Stimulated activated CD4-positive, alpha-beta T cell treated with anti-CD3 and anti-CD28 coated beads, Interleukin-12 subunit alpha, Interleukin-12 subunit beta, amount 100 ng/mL, for 24 hours (primary cell): ENCODE measurements at places on chromosomes 2 and 18.

DNA sequence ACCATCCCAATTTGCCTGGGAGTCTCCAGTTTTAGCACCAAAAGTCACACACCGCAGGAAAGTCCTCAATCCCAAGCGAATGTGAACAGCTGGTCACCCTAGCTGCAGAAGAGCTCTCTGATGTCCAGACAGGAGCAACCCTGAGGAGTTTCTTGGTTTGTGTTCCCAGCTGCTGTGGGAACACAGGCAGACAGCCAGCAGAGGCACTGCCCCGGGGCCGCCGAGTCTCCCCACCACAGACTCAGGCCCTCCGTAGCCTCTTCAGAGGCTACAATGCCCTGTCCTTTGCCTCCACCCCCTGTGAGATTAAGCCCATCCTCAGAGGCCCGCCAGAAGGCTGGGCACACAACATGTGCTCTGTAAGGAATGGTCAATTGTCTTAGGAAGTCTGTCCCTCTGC is 111.5 kb downstream of the TTC32 start:
- DNase-seq, result no peak

- no peak for DNase-seq
Observed at GRCh38 chr2:98205889-98206288, 118.9 kb downstream of the VWA3B start.

DNA sequence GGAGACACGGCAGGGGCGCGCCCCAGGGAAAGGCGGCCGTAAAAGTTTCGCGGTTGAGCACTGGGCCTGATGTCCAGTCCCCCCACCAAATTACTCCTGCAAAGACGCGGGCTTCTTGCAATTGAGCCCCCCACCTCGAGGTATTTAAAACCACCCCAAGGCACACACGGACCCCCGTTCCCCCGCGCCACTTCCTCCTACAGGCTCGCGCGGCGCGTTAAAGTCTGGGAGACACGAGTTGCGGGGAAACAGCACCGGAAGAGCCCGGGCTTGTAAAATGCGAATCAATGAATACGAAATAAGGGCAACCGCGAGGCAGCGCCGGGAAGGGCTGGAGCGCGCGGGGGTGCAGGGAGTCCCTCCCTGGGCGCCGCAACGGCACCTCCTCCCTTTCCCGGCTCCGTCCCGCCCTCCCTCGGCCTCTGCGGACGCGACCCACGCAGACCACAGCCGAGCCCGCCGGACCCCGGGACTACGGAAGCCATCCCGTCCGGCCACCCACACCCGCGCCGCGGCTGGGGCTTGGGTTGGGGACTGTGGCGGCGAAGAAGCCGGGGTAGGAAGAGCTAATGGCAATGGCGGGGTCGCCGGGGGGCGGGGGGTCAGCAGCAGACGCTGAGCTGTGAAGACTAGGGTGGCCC is 918 bp upstream of the NETO1 start:
- no peak for DNase-seq

GRCh38 chr2:230693411-230693810 is 19.2 kb upstream of the CAB39 start:
- DNase-seq, result no peak

DNA sequence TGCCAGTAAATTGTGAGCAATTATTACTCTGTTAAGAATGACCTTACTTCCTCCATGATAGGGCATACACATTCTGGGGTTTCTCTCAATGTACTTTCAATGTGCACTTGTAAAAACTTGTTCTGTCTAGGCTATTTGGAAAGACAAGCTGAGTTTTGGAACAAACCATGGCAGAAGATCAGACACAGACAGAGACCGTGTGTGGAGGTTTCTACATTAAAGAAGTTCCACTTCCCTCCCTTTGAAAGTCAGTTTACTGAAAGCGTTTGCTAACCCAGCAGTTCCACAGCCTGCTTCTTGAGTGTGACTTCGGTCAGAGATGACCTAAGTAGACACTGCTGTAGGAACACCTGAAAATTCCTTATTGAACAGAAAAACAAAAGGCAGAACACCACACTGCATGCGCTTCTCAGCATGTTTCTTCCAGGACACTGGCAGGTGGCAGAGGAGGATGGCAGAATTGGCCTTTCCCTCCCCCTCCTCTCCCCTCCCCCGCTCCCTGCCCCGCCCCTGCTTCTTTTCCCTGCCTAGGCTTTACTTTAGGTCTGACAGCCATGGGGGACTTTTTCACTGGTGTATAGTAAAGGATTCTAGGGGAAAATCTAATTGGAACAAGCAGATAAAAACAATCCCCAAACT is 109.8 kb downstream of the NOL10 start:
- no peak for DNase-seq

DNA sequence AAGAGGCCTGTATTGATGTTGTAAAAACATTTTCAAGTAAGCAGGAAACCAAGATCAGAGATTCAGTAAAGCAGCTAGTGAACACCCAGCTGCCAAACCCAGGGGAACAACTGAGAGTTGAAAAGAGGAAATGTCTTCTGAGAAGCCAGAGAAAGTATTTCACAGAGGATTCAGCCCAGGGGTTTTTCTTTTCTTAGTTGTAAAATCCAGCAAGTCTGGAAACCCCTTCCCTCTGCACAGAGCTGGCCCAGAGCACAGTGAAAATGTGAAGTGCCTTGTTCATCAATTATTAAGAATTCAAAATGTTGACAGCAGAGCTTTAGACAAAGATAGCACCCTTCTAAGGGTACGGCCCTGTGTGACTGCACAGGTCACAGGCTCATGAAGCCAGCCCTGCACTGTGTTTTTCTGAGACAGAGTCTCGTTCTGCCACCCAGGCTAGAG is 28.4 kb downstream of the AFF3 start:
- DNase-seq, result no peak

- no peak for DNase-seq
Observed at GRCh38 chr18:46447792-46448191, 209.2 kb downstream of the LOXHD1 start.

- no peak for DNase-seq
Observed at GRCh38 chr2:68829749-68830148, 41.4 kb downstream of the BMP10 start.

DNA sequence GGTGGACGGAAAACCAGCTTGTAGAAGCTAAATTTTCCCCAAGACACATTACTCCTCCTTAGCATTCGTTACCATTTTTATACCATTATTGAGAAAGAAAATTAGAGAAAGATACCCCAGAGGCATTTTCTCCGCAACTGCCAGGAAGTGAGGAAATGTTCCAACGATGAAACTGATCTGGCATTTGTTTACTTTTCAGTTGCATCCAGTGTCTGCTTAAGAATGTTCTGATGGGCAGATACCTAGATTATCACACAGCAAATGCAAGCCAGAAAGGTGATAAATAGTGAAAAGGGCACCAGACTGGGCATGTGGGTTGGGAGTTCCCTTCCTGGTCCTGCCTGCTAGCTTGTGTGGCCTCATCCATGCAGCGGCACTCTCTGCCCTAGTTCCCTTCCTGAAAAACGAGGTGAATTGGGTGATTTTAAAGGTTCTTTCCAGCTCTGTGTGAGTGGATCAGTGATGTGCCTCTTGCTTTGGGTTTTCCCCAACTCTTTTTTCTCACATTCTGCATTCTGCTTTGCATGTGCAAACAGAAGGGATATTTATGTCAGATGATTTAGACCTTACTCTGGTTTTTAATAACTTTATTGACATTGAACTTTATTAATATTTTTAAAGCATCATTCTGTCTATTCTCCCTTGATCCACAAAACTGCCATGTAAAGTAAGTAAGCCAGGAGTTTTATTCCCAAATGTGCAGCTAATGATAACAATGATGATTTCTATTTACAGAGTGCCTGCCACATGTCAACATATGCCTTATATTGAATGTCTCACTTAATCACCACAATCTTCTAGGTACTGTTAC is 139.6 kb downstream of the INSIG2 start:
- DNase-seq, result no peak

DNA sequence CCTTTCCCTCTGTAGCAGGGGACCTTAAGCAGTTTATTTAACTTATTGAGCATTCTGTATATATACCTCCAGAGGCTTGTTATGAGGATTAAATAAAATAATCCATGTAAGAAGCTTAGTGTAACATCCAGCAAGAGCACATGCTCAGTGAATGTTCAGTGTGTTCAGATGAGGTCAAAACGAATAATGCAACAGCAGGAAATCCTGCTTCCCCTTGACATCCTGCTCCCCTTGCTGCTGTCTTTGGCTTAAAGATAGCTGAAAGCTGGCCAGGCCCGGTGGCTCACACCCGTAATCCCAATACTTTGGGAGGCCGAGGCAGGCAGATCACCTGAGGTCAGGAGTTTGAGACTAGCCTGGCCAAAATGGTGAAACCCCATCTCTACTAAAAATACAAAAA is 68.7 kb downstream of the COL4A4 start:
- no peak for DNase-seq

DNA sequence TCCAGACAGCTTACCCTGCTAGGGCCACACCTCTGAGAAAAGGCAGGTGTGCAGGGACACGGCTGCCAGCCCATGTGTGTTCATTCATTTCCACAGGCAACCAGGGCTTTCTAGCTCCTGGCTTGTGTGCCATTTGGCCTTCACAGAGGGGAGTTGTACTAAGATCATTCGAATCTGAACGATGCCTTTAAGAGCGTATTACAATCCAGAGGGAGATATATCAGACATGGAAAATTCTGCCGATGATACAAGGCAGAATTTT is 64.2 kb upstream of the OTOF start:
- no peak for DNase-seq

DNA sequence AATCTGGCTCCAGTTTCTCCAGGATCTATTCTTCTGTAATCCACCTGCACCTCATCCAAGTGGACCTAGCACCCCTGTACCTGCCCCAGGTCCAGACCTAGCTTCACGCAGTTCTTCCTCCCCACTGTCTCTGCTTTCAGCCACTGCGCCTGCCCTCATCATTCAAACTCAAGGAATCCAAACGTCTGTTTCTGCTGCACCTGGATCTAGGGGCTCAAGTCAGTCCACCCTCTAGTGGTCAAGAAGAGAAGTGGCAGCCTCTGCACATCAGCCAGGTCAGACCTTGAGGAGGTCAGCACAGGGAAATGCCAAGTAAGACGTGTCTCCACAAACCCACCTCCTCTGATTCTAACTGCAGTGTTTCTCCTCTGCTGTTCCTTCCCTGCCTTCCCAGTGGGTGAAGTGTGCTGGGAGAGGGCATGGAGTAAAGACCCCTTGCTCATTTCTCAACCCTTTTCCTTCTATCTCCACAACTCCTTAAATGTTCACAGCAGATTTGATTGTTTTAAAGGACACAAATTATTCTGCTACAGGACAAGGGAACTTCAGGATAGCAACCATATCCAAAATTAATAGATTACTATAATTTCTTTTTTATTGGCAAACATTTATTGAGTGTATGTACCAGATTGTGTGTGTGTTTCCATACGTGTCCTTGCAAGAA is 8.6 kb upstream of the RNF152 start:
- DNase-seq, result no peak

GRCh38 chr2:102340778-102341177 is 14.8 kb upstream of the IL18R1 start:
- no peak for DNase-seq

DNA sequence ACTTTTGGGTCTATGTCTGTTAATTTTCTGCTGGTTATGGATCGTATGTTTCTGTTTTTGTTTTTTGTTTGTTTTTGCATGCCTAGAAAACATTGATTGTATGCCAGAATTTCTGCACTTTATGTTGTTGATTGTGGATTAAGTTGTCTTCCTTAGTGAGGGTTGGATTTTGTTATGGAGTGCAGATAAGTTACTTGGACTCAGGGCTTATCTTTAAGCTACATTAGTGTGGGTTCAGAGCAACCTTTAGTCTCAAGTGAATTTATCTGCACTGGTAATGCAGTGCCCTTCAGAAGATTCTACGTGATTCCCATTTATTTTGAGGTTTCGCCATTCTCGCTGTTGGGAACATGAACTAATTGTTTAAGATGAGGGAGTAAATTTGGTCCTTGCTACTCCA is 32.9 kb downstream of the UBR3 start:
- DNase-seq, result no peak

DNA sequence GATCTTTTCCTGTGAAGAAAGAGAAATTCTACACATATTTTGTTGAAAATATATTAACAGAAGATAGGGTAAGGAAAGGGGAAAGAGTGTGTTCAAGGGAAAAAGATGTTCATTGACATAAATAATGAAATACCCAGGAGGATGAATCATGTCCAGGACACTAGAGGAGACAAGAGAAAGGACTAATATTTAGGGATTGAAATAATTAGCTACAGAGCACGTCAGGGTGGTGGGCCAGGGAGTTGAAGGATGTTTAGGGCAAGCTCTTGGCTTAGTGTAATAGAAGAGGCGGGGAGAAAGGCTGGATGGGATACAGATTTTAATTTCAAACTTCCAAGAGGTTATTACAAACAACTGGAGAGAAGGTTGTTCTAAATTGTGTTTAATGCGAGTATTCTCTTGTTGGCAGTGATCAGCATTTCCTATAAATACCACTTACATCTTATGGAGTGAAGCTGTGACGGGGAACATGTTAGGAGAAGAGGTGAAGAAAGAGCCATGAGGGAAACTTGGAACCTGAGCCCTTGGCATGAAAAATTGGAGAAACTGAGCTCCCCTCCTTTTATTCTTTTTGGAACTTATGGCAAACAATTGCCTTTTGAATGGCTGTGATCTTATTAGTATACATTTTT is 36.6 kb upstream of the CETN1 start:
- no peak for DNase-seq

DNA sequence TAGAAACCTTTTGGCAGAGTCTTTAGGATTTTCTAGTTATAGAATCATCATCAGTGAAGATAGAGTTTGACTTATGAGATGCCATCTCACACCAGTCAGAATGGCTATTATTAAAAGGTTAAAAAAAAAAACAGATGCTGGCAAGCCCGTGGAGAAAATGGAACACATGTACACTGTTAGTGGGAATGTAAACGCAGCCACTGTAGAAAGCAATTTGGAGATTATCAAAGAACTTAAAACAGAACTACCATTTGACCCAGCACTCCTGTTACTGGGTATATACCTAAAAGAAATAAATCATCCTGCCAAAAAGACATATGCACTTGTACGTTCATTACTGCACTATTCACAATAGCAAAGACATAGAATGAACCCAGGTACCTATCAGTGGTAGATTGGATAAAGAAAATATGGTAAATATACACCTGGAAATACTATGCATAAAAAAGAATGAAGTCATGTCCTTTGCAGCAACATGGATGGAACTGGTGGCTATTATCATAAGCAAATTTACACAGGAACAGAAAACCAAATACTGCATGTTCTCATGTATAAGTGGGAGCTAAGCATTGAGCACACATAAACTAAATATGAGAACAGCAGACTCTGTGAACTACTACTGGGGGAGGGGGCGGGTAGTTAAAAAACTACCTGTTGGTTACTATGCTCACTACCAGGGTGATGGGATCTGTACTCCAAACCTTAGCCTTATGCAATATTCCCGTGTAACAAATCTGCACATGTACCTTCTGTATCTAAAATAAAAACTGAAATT is 279.0 kb downstream of the KIAA1328 start:
- DNase-seq, result no peak

GRCh38 chr2:9033385-9034168 is 30.1 kb upstream of the MBOAT2 start:
- no peak for DNase-seq

DNA sequence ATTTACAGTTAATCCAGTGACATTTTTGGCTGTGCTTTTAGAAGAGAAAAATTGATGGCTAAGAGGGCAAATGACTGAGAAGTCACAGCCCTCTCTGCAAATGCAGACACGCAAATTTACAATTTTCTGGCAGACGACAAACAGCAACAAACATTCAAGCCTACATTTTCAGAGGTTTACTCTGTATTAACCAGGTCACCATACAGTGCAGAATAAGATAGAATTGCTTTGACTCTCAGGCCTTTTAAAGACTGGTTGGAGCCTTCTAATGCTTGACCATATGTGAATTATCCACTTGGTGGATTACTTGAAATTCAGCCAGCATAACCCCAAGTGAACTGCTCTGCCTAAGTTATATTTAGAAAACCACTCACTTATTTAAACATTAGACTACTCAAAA is 280.9 kb upstream of the STON1 start:
- DNase-seq, result no peak
